Fibroblast of upper back skin (primary cell): ENCODE measurements at places on chromosomes 4 and X.

GRCh38 chr4:183366206-183366835, 44.1 kb upstream of the CLDN24 start:
- DNase-seq: peak; percentile 16

DNA sequence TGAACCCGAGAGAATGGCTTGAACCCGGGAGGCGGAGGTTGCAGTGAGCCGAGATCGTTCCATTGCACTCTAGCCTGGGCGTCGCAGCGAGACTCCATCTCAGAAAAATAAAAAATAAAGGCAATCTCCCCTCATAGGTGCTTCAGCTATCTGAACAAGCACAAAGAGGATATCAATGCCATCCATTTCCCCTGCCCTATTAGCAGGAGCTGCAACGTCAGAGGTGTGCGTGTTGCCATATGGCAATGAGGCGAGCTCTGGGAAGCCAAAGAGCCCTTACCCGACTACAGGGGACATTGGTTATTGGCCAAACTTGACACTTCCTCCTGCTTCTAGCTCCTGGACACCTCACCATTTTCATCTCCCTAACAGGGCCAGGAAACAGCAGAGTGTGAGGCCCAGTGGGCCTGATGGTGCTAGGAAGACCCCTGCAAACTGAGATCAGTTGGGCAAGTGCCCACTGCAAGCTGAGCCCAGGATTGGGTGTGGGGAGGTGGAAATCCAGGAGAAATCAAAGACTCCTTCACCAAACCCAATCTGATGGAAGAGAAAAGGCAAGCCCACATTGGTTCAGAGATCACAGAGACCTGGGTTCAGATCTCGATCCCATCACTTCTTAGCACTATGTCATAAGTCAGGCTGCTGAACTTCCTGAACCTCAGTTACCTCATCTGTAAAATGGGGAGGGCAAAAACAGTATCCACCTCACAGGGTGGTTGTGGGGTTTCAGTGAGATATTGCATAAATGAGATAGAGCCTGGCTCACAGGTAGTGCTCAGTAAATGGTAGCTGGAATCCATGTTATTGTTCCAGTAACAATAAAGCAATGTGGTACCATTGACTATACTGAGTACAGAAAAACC, 21.2 kb downstream of the SLC25A5 start:
- no peak for DNase-seq

GRCh38 chr4:8061573-8061972, 97.0 kb downstream of the ABLIM2 start:
- no peak for DNase-seq

DNA sequence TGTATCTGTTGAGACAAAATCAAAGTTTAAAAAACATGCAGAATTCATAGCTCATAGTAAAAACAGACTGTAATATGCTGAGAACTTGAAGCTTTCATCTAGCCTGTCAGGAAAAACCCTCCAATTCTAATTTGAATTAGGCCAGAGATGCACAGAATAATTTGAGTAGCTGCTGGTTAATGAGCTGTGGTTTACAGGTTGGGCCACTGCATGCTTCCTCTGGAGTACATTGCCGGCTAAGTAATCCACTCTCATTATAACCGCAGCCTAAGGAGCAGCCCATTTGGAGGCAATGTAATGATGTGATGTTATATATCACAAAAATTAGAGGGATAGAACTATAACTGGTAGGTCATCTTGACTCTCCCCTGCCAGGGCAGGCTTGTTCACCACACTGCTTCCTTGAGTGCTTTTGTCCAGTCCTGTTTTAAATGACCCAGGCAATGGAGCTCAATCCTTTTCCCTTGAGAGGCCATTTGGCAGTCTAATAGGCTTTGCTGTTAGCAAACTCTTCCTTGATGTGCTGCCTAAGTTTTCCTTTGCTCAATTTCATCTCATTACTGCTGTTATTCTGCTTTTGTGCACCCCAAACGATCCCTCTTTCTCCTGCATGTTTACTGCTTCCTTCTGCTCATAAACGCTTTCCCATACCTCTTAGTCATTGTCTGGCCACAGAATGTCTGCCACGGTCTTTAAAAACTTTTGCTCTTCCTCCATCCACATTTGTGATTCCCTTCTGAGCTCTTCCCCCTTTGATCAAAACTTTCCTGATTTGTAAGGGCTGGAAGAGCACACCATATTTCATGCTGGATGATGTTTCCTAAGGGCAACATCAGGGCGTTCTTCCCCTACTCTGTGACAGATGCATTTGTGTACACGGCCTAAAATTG, 230.9 kb downstream of the C4orf33 start:
- DNase-seq: no peak

DNA sequence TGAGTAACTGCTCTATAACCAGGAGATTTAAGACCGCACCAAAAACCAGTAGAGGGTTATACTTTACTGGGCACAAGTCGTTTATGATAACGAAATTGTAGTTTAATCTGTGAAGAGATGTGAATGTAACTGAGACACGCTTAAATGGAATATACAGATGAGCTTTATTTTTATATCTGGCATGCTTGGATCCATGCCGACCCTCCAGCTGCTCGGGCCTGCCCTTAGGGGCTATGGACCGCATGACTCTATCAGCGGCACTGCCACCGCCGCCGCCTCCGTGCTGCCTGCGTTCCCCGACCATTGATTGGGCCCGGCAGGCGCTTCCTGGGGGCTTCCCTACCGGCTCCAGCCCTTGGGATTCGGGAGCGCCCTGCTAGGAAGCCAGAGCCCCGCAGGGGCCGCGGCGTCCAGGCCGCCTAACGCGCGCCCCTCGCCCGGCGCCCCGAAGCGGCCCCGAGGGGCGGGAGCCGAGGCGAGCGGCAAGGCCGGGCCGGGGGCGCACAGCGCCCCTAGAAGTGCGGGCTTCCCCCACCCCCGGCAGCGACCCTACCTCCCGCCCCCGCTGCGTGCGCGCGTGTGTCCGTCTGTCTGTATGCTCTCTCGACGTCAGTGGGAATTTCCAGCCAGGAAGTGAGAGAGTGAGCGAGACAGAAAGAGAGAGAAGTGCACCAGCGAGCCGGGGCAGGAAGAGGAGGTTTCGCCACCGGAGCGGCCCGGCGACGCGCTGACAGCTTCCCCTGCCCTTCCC, at the start of gene NFKB1:
TSS of gene NFKB1 (plus strand) at position 664 of the 751 bp plus-strand sequence. CDS start 24,160 bp downstream, outside the sequence.
- DNase-seq: peak; percentile 74

DNA sequence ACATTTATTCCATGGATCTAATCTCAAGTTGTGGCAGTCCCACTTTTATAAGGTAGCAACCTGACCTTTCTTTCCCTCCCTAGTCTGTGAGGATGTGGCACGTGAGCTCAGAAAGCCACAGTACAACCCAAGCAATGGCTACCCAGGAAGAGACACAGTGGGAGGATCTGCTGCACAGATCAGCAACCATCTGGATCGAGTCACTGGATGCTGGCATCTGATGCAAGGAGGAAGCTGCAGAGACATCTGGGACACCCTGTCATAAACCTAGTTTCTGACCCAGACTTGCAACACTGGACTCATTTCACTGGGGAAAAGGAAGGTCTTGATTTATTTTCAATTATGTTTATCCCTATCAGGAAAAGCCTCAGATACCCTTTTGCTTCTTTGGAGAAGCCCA, 327.1 kb downstream of the PAPSS1 start:
- DNase-seq: peak; percentile 33
